ENCODE measurements at places on chromosomes 5 and 9. TPM values are rescaled to one million over a fixed set of nuclear protein-coding genes. Genes with fewer than 3 reads are reported as not detected.

- no peak for DNase-seq
Observed at GRCh38 chr5:139700711-139701055, 52.5 kb downstream of the CXXC5 start.

- no peak for DNase-seq
Observed at GRCh38 chr9:93911136-93911745, 43.9 kb downstream of the BARX1 start.

GRCh38 chr5:43038496-43038989, 1.6 kb downstream of the ANXA2R start:
- peak; percentile 27 for DNase-seq

GRCh38 chr9:5626727-5627634, 1.9 kb upstream of the RIC1 start:
- peak; percentile 98 for DNase-seq

- no peak for DNase-seq
Observed at GRCh38 chr9:88672874-88673689, 138.1 kb downstream of the NXNL2 start.

DNA sequence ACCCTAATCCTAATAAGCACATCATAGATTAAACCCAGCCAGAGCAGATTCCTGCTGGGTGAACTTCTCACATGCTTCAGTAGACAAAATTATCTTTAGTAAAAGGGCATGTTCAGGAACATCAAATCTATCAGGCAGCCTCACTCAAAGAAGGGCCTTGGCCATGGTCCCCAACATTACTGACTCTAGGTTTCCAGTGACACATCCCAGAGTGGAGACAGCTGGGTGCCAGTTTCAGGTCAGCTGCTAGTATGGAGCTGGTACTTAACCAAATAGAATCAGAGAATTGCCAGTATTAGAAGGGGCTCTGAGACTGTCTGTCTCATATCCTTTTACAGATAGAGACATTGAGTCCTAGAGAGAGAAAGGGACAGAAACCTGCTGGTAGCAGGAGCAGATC, 44.1 kb upstream of the GALNT10 start:
- DNase-seq = no peak

DNA sequence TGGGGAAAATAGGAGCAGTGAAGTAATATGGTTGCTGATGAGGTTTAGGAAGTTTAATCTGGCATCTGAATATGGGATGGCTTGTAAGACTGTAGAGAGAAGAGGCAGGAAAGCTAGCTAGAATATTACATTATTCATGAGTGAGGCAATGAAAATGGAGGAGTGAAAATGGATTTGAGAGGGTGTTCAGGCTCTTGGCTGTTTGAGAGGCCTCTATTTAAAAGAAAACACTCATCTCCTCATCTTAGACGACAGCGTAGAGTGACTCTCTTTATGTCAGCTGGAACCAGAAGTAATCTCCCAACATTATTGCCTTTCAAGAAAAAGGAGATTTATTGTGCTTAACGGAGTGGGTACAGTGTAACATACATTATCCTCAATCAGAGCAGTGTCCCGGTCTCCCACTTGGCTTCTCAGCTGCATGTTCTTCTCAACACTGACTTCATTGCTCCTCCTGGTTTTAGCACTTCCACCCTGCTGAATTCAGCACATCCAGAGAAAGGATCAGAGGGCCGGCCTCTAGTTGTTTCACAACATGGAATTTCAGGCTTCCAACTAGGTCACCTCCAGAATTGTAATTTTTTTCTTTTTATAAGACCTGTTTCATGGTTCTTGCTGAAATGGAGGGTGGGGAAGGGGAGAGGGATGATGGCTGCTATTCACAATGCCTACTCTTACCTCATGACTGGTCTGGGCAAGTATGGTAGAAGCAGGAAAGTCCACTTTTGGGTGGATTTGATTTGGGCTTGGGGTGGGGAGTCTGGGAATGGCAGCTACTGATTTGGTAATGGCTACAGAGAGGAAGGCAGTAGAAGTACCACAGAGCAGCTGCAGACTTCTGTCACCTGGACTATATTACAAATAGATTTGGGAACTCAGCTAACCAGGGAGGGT, 52.9 kb upstream of the KIAA1958 start:
- DNase-seq = no peak

The HMCN2 gene
- not detected for total RNA-seq

DNA sequence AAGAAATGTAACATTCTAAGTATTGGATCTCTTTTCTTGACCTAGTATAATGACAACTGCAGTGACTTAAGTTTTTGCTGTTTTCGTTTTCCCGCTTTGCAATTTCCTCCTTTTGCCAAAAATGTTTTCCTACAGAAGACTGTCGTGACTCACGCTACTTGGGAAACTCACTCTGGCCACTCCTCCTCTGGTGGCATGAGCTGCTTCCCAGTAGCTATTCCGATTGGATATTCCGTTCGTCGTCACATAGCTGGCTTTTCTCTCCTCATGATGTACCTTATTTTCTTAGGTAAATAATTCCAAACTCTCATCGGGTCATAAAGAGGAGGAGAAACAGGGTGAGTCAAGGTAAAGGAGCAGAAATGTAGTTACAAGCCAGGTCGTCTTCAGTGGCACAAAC, 64.9 kb downstream of the GOLPH3 start:
- DNase-seq = no peak

GRCh38 chr5:167947306-167947705, 344.1 kb upstream of the WWC1 start:
- no peak for DNase-seq

GRCh38 chr9:130199605-130200004, 27.4 kb downstream of the NCS1 start:
- DNase-seq = no peak

GRCh38 chr5:140351609-140352334, 5.4 kb upstream of the HBEGF start:
- DNase-seq = peak; percentile 84

The TCERG1 gene
- 164 TPM for total RNA-seq

DNA sequence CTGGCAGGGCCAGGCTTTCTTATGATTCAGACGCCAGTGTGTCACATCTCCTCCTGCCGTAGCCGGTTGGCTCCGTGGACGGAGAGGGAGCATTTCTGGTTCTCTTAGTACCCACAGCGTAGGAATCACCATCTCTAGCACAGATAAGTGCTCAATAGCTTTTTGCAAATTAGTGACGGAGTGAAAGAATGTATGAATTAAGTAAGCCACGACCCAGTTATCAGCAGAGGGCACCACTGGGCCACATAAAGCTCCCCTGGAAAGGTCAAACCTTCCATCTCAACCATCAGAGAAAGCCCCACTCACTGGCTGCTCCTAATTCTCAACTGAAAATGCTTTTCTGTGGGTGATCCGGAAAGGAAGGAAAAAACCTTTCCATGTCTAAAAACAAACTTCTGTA, 317.0 kb upstream of the ADCY2 start:
- DNase-seq = peak; percentile 1

- DNase-seq = no peak
Observed at GRCh38 chr5:1670351-1670750, 129.3 kb downstream of the MRPL36 start.

The RGMB gene
- total RNA-seq = 11.2 TPM

The FAM120A gene
- total RNA-seq = 115 TPM

DNA sequence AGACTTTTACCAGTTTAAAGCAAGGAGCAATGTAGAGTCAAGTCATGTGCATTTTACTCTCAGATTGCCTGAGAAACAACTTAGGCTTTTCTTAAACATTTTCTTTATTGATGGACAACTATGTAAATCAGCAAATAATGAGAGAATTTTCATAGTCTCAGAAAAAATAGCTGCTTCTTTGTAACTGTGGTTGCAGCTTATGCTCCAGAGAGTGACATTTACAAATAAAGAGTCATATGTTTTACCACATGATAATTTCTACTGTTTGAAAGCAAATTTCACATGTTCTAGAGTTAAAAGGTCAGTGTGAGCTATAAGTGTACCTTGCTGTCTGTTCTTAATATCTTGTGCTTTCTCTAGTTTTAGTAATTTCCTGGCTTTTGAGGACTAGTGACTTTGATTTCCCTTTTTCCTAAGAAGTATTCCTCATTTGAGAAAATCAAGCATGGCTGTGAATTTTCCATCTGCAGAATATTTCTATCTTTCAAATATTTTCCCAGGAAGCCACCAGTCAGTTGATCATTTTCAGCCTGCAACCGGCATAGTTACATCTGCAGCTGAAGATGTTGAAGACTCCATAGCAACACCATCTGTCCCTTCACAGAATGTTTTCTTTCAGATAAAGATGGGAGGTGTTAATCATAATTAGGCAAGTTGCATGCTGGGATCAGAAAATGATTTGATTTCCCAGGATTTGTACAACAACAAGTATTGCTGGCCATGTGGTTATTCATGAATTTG, 229.9 kb downstream of the SGCD start:
- no peak for DNase-seq

The XPA gene
- total RNA-seq = 15.7 TPM

GRCh38 chr9:127030814-127031740, 91.4 kb downstream of the ANGPTL2 start:
- no peak for DNase-seq

DNA sequence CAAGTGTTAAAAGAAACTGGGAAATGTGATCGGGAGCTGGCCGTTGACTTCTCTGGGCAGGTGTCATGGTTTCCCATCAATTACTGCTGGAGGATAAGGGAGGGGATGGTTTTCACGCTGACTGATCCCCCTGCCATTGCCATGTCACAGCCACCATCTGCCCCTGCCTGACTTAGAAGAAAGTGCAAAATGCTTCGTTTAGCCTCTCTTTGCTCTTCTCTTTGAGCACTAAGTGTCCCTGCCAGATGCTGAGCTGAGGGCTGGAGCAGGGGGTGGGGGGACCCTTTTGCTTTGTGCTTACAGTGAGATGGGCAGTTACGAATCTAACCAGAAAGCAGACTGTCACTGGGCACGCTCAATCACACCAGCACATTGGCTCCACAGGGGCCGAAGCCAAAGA, 138.4 kb upstream of the ALDH1B1 start:
- no peak for DNase-seq

DNA sequence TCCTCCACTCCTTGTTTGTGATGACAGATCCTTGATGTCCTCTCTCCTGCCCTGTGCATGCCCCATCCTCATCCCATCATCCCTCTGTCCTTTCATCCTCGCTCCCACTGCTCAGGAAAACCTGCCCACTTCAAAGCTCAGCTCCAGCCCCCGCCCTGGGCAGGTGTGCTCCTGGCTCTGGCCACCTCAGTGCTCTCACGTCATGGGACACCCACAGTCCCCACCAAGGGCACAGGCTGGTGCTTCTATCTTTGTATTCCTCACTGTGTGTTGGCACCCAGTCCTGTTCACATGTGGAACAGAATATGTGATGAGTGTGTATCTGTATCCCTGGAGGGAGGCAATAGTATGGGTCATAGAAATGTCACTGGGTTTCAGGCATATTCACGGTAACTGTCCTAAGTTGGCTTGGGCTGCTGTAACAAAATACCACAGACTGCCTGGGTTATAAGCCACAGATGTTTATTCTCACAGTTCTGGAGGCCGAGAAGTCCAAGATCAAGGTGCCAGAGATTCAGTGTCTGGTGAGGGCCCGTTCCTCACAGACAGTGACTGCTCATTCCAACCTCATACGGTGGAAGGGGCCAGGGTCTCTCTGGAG, 13.5 kb downstream of the GFPT2 start:
- DNase-seq = no peak

DNA sequence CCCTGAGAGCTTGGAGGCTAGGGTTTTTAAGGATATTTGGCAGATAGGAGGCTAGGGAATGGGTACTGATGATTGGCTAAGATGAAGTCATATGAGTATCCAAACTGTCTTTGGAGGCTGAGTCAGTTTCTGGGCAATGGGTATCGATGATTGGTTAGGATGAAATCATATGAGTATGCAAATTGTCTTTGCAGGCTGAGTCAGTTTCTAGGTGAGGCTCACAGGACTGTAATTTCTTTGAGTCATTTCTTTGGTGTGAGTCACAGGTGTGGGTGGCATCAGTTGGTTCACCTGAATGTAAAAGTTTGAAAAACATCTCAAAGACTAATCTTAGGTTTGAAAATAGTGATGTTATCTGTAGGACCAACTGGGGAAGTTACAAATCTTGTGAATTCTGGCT, 1068.0 kb downstream of the NR2F1-AS1 start:
- DNase-seq = no peak

GRCh38 chr5:179417696-179418095, 72.4 kb upstream of the ADAMTS2 start:
- DNase-seq = no peak

GRCh38 chr5:54295651-54296276, 14.6 kb downstream of the ARL15 start:
- peak; percentile 5 for DNase-seq
